ENCODE measurements at places on chromosomes 6 and 20. TPM values are rescaled to one million over a fixed set of nuclear protein-coding genes. Genes with fewer than 3 reads are reported as not detected.

DNA sequence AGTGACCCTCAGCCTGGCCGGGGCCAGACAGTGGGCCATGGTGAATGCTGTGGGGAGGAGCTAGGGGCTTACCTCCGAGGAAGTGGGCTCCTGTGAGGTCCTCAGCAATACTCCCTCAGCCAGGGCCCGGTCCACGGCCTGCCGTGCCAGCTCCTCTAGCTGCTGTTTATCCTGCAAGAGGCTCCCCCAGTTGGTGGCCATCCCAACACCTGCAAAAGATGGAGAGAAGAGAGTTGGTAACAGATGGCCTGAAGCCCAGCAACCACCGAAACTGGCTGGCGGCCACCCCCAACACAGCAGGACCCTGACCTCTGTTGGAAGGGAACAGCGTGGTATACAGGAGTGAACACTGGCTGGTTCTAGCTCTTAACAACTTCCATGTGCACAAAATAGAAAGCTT, 4.0 kb downstream of the GSS start:
- no peak for DNase-seq

The ASIP gene
- not detected for total RNA-seq

The TRIM15 gene
- total RNA-seq: not detected

- DNase-seq: no peak
These were observed 118.2 kb downstream of the DNAH8 start for GRCh38 chr6:38833320-38833719.

DNA sequence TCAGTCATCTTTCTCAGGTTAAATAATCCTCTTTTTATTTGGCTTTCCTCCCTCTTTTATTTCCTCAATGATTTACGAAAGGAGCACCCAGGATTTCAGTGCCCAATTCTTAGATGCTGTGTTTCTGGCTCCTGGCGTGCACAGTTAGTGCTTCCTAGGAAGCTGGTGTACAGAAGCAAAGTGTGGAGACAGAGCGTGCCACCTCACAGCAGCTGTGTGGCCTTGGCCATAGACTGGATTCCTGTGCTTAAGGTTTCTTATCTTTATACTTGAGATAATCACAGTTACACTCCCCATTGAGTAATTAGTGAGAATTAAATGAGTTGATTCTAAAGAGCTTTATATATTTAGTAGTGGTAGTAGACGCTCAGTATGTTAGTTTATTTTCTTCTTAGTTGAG, 39.7 kb upstream of the GJA1 start:
- no peak for DNase-seq

The C6orf132 gene
- not detected for total RNA-seq

All from cerebellum (tissue), 4 donors.